GM10248 (cell line): ENCODE measurements at places on chromosomes 13 and 19.

- DNase-seq = peak; percentile 57
Measured at GRCh38 chr19:42352301-42353259, 27.1 kb downstream of the MEGF8 start.

DNA sequence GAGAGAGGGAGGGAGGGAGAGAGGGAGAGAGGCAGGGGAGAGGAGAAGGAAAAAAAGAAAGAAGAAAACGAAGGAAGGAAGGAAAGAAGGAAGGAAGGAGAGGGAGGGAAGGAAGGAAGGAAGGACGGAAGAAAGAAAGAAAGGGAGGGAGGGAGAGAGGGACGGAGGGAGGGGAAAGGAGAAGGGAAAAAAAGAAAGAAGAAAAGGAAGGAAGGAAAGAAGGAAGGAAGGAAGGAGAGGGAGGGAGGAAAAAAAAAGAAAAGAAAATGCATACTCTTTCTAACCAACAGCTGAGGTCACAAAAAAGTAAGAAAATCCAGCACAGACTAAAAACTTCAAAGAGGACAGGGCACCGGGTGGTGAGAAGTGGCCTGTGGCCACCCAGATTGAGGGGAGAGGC lies 109.7 kb downstream of the GNG7 start:
- no peak for DNase-seq

DNA sequence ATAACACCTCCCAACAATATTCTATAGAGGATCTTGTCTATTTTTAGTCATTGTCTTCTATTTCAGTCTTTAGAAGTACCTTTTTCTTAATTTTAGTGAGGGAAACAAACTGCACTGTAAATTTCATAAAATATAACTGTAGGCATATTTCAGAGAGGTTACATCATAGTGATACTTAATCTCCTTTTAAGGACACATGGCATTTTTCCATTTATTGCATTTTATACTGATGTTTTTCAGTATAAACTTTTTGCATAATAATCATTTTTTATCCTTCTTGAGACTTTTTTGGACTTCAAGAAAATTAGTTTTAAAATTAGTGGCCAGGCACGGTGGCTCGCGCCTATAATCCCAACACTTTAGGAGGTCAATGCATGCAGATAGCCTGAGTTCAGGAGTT lies 6.6 kb downstream of the ZNF700 start:
- DNase-seq = no peak

GRCh38 chr13:113479179-113479578 lies 11.3 kb downstream of the DCUN1D2 start:
- DNase-seq = no peak

- no peak for DNase-seq
Measured at GRCh38 chr19:43574424-43575155, 737 bp downstream of the XRCC1 start.

GRCh38 chr19:19157808-19158207 lies 12.3 kb downstream of the MEF2B start:
- no peak for DNase-seq

DNA sequence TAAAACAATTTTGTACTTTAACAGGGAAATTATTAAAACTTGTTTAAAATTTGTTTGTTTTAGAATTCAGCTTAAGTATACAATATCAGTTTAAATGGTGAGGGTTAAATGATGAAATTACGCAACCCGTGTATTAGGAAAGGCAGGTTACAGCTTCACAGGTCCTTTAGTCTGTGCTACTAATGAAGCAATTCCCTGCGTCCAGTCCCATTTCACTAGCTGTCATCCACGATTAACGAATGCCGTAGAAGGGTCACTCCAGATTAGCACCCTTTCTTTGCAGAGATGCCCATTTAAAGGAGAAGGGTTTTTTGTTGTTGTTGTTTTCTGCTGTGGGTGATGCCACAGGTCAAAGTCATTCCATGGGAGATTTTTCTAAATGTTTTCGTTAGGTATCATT lies 457.6 kb upstream of the SLC10A2 start:
- DNase-seq = no peak

- no peak for DNase-seq
Measured at GRCh38 chr19:47315125-47315821, 5.6 kb downstream of the C5AR1 start.

DNA sequence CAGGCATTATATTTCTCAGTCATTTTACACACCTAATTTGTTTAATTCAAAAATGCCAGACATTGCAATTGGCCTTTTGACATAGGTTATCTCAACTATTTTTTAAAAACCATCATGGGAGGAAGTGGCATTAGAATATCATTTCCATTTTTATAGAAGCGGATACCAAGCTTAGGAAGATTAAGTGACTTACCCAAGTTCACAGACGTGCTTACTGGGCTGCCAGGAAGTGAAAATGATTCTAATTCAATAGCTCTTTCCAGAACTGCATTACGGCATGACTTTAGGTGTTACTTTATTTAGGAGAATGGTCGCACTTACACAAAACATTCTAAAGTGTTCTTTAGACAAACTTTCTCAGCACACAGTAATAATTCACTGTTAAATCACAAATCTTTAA lies 231.9 kb downstream of the KLF12 start:
- DNase-seq = no peak

GRCh38 chr13:39036212-39036611 lies 1.7 kb downstream of the PROSER1 start:
- DNase-seq = no peak

DNA sequence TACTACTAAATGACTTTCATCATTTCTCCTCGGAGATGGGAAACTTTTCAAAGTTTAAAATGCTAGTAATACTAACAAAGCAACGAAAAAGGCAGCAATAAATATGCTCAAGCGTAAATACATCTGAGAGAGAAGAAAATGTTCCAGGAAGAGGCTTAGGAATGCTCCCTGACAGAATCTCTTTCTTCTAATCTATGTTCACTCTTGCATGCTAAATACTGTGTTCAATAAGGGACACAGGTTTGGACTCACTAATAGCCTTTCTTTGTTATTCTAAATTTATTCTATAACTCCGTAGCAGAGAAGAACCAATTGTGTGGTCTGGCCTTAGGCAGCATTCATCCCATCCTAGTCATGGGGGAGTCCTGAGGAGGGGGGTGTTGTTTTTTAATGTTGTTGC lies 823.0 kb downstream of the PCDH9 start:
- no peak for DNase-seq

DNA sequence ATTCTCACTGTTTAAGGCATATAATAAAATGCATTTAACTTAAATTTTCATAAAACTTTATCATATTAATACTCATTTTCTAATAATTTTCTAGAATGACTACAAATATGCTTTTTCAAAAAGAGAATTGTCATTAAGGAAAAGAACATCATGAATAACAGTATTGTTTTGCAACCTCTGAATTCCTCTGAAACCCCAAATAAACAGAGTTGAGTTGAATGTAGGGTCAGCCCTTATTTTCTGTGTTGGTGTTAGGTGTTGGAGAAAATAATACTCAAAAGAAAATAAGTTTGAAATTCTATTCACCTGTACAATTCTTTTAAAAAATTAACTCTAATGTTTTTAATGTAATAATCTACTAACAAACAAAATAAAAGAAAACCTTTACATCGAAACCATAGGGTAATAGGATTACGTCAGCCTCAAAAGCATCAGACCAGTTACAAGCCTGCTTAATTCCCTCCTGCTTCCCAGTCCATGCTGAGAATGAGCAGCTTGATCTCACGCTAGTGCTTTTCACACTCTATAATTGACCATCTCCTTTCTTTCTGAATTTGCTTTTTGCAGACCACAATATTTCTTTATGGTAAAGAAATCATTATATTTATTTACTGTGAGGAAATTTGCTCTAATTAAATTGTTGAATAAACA lies 160.9 kb downstream of the PCDH9 start:
- no peak for DNase-seq

DNA sequence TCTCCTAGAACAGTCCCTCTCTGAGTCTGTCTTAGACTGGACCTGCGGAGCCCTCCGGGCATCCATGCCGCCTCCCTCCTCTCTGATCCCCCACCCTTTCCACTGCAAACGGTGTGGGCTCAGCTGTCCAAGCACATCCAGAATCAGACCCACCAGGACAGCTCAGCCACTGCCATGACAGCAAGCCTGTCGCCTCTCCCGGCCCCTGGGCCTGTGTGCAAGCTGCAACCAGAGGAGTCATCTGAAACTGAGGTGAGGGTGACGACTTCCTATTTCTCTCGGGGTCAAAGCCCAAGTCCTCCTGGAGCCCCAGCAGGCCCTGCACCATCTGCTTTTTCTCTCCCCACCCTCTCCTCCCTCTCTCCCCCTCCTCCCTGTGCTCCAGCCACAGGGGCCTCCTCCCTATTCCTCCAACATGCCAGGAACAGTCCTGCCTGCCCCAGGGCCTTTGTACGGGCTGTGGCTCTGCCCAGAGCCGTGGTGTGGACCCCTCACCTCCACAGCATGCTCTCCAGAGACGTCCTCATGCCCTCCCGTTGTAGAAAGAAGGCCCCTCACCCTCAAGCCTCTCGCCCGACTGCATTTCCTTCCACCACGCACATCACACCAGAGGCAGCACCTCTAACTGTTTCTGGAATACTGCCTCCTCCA lies 23.5 kb upstream of the MYDGF start:
- DNase-seq = no peak

- DNase-seq = no peak
Measured at GRCh38 chr19:40157059-40157458, 34.2 kb upstream of the MAP3K10 start.

DNA sequence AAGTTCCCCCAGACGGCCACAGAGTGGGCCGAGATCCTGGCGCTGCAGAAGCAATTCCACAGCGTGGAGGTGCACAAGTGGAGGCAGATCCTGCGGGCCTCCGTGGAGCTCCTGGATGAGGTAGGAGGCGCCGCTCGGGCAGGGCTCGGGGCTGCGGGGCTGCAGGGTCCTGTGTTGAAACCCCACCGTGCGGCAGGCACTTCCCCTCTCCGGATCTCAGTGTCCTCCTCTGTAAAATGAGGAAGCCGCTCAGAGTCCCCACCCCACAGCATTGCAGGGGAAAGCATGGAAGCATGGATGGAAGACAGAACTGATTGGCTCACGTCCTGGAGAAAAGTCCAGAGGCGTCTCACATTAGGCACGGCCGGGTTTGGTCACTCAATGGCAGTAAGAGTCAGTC lies 6.8 kb upstream of the SCN1B start:
- DNase-seq = no peak

DNA sequence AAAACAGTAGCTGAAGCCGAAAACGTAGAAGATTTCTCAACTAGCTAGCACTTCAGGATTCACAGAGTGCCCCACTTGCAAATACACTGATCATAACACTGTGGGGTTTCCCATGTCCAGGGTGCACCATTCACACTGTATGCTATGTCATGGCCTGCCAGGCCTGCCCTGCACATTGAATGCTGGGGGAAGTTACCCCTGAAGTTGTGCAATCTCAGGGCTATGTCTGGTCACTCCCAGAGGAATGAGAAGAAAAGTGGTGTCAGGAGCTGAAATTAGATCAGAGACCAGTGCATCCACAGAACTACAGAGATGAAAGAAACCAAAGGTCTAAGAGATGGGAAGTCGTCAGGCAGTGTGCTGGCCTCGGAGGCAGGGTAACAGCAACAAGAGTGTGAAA lies 196.8 kb downstream of the RAP2A start:
- no peak for DNase-seq

GRCh38 chr19:2869618-2870017 lies 2.5 kb downstream of the ZNF556 start:
- no peak for DNase-seq

- DNase-seq = no peak
Measured at GRCh38 chr19:38003438-38004185, 96.6 kb downstream of the SIPA1L3 start.

DNA sequence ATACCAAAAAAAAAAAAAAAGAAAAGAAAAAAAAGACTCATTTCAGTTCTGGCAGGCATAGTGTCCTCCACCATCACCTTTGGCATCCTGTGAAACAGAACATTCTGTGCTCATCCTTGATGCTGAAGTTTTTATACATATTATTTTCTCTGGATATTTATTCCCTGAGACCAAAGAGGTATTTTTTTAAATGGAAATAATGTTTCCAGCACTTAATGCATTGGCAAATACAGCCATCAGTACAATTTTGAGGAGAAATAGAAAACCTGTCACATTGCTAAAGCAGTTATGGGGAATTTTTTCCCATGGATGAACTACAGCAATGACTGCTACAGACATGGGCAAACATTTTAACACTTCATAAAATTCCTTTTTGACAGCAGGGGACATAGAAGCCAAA lies 312.4 kb downstream of the DNAJC15 start:
- no peak for DNase-seq

DNA sequence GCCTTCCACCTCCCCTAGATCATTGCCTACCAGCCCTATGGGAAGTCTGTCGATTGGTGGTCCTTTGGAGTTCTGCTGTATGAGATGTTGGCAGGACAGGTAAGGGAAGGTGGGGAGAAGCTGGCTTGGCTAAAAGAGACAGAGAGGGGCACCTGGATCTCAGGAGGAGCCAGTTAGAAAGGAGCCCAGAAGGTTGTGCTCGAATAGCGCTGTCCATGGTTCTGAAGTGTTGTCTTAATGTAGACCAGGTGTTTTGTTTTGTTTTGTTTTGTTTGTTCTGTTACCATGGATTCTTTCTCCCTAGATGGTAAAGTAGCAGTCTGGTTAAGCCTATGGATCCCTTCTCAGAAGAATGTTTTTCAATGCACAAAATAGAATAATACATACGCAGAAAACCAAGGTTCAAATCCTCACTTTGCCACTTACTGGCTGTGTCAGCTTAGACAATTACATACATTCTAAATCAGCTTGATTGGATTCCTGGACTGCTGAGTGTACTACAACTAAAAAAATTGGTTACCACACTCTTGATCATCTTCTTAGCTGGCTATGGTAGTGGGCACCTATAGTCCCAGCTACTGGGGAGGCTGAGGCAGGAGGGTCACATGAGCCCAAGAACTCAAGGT lies 5.9 kb upstream of the CACNG7 start:
- no peak for DNase-seq

DNA sequence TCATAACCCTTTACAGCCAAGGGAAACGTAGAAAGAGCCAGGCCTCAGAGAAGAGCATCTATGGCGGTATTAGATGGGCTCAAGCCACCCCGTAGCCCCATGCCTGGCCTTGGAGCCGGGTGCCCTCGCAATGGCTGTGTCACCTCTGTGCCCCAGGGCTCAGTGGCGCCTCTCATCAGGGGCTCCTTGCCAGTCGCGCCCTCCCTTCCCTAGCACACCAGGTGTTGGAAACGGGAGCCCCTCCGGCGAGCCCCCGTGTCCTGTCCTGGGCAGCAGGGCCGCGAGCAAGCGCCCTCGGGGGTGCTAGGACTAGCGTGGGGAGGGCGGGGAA lies 453 bp downstream of the ZNF256 start:
- DNase-seq = no peak

DNA sequence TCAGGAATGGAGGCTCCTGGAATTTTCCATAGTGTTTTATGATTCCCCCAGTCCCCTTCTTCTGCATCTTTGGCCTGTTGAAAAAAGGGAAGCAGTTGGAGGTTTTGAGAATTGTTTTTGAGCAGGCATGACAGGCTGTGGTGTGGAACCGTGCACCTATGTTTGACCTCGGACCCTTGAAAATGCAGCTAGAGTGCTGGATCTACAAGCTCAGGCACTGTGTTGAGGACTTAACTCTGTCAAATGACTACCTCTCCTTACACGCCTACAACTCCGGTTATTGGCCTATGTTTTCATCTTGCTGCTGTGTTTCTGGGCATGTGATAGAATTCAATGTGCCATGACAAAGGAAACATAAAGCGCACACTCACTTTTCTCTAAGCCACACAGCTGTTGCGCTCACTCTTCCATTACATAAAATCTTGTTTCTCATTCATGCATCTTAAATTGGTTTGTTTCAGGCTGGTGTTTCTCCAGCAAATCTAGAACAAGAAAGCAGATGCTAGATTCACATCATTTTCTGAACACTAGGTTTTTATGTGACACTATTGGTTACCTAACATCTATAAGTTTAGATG lies 616.6 kb downstream of the FGF9 start:
- no peak for DNase-seq

- DNase-seq = peak; percentile 84
Measured at GRCh38 chr19:57814505-57815246, at the start of gene ZNF552. ZNF552 (minus strand) TSS chr19:57814913; CDS start chr19:57814743, 170 bp downstream.
